ENCODE measurements at places on chromosomes 6 and 20.

DNA sequence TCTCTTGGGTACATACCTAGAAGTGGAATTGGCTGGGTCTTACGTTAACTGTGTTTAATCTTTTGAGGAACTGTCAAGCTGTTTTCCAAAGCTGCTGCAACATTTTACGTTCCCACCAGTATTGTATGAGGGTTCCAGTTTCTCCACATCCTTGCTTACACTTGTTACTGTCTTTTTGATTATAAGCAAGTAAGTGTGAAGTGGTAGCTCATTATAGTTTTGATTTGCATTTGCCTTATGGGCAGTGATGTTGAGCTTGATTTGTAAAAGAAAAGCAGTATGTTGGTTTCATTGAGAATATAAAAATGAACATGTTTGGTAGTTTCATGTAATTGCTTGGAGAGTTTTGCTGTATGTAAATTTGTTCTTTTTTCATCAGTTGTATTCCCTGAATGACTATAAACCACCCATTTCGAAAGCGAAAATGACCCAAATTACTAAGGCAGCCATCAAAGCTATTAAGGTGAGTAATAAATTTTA, 40.4 kb downstream of the SCAF8 start:
- no peak for DNase-seq

DNA sequence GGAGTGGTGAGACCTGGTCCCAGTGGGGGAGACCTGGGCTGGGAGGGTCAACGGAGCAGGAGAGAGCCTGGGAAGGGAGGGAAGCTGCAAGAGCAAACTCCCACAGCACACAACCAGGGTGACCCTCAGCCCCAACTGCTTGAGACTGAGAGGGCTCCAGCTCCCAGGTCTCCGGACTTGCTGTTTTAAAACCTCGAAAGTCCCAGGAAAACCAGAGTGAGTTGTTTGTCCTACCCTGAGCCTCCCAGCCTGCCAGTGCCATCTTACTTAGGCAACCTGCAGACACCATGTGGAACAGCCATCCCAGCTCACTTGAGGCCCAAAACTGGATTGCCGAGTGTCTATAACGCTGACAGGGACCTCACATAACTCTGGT, 4.8 kb upstream of the NTSR1 start:
- DNase-seq = no peak

DNA sequence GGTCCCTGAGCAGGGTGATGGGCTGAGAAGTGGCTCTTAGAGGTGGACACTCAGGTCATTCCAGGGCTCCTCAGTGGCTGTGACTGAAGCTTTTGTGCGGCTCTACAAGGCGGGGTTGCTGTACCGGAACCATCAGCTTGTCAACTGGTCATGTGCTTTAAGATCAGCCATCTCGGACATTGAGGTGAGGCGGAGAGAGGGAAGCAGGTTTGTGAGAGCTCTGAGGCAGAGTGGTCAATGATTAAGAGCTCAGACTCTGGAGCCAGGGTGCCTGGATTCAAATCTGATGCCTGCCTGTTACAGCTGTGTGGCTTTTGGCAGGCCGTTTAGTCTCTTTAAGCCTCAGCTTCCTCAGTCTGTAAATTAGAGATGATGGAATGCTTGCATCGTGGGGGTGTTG, 3.0 kb downstream of the VARS2 start:
- no peak for DNase-seq

DNA sequence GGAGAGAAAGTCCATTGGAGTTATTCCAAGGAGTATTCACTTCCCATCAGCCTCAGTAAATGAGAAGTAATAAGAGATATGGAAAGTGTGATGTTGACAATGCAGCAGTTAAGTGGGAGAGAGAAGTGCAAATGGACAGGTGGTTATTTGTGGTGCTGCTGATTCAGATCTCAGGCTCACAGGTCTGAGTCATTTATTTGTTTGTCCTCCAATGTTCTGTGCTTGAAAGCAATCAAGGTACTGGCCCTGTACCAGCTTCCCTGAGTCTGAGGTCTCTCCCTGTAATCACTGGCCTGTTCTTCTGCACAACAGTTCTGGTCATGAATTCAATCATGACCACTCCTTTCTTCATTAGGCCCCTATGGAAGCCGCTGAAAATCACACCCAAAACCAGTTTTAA, 827.7 kb downstream of the MAFB start:
- no peak for DNase-seq

DNA sequence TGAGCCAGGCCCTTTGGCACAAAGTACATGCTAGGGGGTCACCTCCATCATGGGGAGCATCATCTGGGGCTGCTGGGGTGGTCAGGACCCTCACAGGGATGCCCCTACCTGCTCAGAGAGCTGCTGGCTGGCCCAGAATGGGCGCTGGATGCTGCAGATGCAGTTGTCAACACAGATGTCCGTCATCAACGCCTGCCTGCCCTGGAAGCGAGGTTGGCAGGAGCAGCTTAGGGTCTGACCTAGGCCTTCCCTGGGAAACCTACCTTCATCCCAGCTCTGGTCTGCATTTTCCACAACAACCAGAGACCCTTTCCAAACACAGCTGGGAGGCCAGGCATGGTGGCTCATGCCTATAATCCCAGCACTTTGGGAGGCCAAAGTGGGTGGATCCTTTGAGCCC, 88.0 kb downstream of the EDN3 start:
- no peak for DNase-seq

- no peak for DNase-seq
Measured at GRCh38 chr6:155185544-155185943, 78.3 kb upstream of the CLDN20 start.
